Activated T-helper 1 cell treated with Interleukin-2 at 50 U/mL for 16 hours (primary cell): ENCODE measurements at places on chromosomes 6 and 20.

- DNase-seq, result no peak
Measured at GRCh38 chr6:6522709-6523108, 65.8 kb upstream of the LY86 start.

DNA sequence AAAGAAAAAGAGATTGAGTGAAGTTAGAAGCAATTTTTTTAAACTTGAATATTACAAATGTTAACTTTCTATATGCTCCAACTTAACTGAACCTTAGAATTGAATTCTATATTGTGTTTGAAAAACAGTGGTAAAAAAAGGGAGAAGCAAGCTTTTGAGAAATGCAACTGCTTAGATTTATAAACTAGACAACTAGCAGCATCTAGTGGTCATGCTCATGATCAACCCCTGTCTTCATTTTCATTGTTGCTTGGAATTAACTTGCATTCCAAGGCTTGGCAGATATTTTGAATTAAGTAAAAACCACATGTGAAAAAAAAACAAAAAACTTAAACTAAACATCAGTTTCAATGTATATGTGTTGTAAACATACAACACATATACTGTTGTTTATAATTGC lies 113.1 kb downstream of the C6orf58 start:
- DNase-seq, result no peak

DNA sequence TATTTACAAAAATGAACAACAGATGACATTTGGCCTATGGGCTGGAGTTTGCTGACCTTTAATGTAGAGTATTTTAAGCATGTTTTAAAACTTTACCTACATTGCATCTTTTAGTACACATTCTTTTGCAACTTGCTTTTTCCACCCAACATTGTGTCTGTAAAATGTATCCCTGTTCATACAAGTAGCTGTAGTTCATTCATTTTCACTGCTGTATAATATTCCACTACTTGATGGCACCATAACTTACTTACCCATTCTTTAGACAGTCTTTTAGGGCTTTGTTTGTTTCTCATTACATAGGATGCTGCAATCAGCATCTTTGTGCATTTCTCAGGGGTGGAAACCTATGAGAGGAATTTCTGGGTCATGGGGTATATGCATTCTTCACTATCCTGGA lies 115.1 kb downstream of the EYA2 start:
- no peak for DNase-seq

DNA sequence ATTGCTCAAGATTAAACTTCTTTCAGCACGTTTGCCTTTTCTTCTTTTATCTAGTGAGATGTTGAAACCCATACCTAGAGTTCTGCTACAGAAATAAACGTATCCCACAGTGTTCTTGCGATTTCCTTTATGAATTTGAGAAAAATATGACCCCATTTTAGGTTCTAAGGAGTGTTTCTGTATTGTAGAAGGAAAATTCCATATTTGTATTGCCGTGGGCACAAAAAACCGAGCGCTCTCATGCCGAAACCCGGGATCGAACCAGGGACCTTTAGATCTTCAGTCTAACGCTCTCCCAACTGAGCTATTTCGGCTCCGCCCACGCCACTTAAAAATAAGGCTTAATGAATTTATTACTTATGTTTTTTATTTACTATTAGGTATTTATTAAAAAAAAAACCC lies 23.7 kb downstream of the ZNF311 start:
- peak; percentile 53 for DNase-seq

GRCh38 chr6:40550202-40551101 lies 36.7 kb downstream of the LRFN2 start:
- DNase-seq, result no peak

DNA sequence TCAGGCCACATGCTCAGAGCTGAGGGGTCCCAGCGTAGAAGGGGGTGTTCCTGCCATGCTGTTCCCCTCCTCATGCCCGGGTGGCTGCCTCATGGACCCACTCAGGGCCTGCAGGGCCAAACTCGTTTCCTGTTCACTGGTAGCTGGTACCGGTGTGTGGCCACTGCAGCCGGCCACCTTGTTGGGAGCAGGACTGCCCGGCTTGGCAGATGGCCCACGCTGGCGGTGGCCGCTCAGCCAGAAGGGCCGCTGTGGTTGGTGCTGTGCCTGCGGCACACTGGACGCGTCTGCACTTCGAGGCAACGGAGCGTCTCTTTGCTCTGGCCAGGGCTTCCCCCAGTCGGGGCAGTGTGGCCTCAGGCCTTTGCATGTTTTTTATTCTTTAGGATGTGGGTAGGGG lies 10.0 kb upstream of the COL20A1 start:
- no peak for DNase-seq

DNA sequence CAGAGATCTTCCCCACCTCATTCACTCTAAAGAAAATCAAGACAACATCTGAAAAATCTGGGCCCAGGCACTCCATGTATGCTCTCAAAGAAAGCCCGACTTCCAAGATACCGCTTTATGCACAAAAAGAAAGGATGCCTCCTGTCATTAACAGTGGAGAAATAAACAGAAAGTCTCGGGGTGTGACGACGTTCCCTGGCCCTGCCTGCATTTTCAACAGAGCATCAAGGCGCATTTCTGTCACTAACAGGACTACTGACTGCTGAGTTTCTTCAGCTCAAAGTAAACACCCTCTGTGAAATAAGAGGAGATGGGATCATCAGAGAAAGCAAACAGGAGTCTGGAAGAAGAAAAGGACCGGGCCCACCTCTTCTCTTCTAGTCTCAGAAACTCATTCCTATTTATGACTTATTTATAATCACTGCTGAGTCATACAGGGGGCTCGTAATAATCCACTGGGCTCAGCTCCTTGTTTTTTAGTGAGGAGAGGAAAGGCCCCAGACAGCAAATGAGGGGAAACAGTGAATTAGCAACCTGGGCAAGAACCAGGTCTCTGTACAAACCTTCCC lies 99.7 kb downstream of the ZMYND8 start:
- DNase-seq, result no peak
